H1 (cell line): ENCODE measurements at places on chromosomes 1 and 21. TPM values are rescaled to one million over a fixed set of nuclear protein-coding genes. Genes with fewer than 3 reads are reported as not detected.

DNA sequence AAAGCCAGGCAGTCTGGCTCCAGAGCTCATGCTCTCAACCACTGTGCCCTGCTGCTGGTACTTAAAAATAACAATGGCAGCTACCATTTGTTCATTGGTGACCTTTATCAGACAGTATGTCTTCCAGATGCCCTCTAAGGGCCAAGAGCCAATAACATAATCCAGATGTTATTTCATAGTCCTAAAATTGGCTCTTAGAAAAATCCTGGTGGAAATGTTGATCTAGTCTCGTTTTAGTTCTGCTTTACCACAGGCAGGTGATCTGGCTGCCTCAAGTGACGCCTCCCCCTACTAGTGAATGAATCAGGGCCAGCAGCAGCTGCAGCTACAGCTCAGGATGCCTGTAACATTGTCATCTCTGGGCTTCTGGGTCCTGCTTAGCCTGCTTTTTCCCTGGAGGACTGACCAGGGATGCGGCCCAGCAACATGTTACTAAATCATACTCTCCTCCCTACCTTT lies 12.6 kb upstream of the HMGN2 start:
- DNase-seq: no peak

The RHBG gene
- 2.2 and 2.6 TPM in 2 replicates for total RNA-seq

The ANKRD45 gene
- 2.3 and 2.8 TPM in 2 replicates for total RNA-seq

- DNase-seq: no peak
Measured at GRCh38 chr1:213094446-213094845, 43.4 kb downstream of the RPS6KC1 start.

The GIPC2 gene
- 0.69 and 1.9 TPM in 2 replicates for total RNA-seq

GRCh38 chr1:201742955-201743805 lies 85.8 kb upstream of the IPO9 start:
- DNase-seq: no peak

GRCh38 chr21:14303731-14304488 lies 79.0 kb downstream of the HSPA13 start:
- no peak for DNase-seq

GRCh38 chr1:204523605-204524215 lies 7.5 kb downstream of the MDM4 start:
- no peak for DNase-seq

- no peak for DNase-seq
Measured at GRCh38 chr1:171995573-171995972, 154.3 kb downstream of the DNM3 start.

GRCh38 chr1:236724049-236724448 lies 37.8 kb downstream of the ACTN2 start:
- no peak for DNase-seq

DNA sequence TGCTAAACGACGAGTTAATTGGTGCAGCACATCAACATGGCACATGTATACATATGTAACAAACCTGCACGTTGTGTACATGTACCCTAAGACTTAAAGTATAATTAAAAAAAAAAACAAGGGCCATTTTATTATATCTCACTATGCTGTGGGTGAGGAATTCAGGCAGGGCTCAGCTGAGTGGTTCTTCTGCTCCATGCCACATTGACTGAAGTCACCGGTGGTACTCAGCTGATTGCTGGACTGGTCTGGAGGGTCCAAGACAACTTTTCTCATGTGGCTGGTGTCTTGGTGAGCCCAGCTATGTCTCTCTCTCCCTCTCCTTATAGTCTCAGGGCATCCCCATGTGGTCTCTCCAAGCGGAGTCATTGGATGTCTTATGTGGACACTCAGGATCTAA lies 275.0 kb downstream of the GRIK3 start:
- DNase-seq: no peak

GRCh38 chr1:17581389-17582123 lies 42.1 kb downstream of the ARHGEF10L start:
- DNase-seq: no peak

The PROX1 gene
- total RNA-seq: 1.5 and 2.0 TPM in 2 replicates

DNA sequence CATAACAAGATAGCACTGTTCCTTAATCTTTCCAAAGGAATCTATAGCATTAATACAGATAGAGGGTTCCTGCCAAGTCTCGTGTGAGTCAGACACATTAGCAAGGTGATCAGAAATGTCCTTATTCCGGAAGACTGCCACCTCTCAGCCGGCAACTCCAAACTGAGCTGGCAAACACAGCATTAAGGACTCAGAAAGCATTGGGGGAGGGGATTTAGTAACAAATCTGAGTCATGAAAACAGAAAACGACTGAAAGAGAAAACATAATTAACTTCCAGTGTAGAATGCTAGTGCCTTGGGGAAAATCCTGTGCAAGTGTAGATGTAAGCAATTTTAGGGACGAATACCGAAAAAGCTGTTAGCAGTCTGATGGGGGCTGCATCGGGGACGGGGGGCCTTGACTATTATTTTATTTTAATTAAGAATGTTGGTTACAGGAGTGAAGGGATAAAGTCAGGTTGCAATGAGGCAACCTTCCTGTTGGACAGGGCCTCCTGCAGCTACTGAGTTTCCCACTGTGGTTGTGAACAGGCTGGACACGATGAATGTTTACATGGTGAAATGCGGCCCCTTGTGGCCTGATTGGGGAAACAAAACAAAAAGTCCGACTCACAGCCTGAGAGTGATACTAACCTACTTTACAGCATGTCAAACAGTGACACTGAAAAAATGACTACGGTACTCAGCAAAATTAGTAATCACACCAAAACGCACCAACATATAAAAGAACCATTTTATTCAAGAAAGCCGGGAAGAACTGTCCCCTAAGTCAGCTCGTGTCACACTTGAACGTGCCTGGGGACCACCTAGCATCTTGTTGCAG lies 20.7 kb downstream of the MIS18A start:
- peak; percentile 74 for DNase-seq

GRCh38 chr1:118113261-118113660 lies 71.8 kb downstream of the SPAG17 start:
- no peak for DNase-seq
